Stimulated activated CD4-positive, alpha-beta T cell treated with anti-CD3 and anti-CD28 coated beads, Interleukin-2, amount 100 ng/mL, for 24 hours (primary cell): ENCODE measurements at places on chromosomes 11 and 22.

GRCh38 chr11:76327756-76328388 is 53.1 kb downstream of the THAP12 start:
- no peak for DNase-seq

- no peak for DNase-seq
These were observed 145.7 kb downstream of the TRPC6 start for GRCh38 chr11:101438126-101438525.

DNA sequence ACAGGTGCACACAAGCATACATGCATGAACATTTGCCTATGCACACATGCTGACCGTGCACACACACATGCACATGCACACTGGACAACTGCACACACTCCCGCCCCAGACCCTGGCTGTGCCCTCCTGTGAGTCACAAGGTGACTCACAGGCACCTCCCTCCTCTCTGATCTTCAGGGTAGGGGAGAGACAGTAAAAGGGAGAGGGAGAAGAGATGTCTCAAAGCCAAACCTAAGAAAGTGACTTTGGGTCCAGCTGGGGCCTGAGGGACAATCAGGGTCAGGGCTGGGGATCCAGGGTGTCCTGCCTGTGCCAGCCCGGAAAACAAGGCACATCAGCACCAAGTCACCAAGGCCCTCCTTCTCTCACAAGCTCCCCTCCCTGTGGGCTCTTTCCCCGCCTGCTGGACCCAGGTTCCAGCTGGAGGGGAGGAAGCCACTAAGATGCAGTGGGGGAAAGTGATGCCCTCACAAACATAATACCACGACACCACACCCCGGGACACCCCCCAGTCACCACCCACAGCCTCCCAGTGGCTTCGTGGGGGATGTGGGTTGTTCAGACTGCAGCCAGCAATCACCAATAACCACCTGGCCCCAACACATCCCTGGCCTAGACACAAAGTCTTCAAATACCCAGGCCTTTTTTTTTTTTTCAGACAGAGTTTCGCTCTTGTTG is 39.3 kb downstream of the PDGFB start:
- peak; percentile 15 for DNase-seq

DNA sequence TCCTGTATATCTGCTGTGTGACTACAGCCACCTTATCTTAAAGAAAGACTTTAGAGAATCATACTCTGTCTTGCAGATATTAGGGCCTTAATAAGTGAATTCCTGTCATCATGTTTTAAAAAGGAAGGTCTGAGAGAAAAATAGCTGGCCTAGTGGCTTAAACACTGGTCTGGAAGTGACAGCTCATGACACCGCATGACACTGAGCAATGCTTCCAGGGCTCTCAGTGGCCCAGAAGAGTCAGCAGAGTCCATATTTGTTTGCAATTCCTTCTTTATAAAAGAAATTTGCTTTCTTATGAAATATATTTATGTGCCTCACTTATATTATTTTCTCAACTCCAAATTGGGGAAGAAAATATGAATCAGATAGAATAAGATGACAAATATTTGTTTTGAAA is 33.0 kb downstream of the MMP20 start:
- DNase-seq, result no peak

DNA sequence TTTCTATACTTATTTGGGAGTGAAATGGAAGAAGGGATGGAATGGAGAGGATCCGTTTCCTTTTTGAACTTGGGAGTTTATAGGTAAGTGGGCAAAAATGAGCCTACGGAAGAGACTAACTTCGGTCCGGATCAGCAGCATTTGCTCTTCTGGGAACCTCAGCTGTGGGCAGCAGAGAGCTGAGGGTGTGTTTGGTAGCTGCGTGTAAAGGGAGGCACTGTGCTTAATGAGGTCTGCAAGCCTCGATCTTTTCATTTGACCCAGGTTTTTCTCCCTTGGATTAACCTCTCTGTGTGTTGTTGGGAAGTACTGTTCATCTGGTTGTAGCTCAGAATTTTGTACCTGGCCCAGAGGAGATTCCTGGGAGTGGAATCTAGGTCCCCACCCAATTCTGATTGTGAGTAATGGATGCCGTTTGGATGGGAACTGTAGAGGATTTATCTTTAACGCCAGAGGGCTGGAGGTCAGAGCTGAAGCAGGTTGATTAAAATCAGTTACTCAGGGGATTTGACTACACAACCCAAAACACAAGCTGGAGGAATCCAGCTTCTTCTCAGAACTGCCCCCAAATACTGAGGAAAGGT is 201.6 kb upstream of the SORL1-AS1 start:
- DNase-seq, result no peak

GRCh38 chr11:18853086-18853720 is 61.6 kb upstream of the PTPN5 start:
- DNase-seq, result no peak

DNA sequence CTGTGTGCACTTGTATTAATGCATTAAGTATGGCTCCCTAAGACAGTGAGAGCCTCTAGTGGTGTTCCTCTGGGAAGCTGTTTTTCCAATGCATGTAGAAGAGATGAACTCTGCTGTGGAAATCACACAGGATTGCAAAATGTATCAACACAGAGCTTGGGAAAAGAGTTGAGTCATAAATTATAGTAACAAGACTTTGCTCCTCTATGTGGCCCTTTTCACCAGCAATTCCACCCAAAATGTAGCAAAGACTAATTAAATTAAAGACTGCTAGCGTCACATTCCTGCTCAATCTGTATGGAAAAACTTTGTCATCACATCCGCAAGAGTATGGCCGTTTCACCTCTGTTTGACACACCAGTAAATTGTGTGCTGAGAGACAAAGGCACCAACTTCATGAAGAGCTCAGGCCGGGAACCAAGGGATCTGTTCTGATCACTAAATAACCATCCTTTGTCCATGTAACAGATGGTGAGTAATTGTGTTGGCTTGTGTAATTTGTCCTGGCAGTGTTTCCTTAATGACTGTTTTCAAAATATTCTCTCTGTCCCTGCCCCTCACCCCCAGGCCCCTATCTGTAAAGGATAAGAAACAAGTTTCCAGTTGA is 209.2 kb upstream of the SORL1-AS1 start:
- no peak for DNase-seq

DNA sequence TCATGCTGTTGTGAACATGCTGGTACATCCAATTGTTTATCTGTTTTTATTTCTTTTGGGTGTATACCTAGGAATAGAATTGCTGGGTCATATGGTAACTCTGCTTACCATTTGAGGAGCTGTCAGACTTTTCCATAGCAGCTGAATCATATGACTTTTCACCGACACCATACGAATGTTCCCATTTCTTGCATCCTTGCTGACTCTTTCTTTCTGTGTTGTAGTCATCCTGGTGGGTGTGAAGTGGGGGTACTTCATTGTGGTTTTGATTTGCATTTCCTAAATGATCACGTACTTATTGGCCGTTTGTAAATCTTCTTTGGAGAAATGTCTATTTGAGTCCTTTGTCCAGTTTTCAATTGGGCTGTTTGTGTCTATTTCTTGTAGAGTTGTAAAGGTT is 26.5 kb downstream of the ATXN10 start:
- DNase-seq, result no peak

DNA sequence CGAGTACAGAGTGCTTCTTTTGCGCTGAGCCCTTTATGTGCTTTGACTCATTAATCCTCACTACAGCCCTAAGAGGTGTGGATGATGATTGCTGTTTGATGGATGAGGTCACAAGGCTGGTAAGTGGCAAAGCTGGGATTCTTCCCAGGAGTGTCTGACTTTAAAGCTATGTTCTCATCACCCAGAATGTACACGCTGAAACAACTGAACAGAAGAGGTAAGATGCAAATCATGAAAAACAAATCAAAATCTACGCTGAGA is 37.7 kb upstream of the CREB3L1 start:
- DNase-seq, result no peak

DNA sequence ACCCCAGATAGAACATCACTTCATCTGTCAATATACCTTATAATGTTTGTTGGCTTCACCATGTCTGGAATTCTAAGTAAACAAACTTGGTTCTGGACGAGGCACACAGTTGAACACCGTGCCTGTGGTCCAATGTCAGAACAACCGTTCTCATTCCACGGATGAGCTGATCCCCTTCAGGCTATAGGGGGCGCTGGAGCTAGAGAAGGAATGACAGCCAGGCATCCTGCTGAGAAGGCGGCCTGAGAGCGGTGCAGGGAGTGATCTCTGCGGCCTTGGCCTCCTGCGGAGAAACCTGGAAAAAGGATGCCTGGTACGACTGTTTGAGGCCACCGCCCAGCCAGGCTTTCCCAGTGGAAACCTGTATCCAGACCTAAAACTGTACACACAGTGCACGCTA is 48.7 kb downstream of the FDX1 start:
- DNase-seq, result no peak

DNA sequence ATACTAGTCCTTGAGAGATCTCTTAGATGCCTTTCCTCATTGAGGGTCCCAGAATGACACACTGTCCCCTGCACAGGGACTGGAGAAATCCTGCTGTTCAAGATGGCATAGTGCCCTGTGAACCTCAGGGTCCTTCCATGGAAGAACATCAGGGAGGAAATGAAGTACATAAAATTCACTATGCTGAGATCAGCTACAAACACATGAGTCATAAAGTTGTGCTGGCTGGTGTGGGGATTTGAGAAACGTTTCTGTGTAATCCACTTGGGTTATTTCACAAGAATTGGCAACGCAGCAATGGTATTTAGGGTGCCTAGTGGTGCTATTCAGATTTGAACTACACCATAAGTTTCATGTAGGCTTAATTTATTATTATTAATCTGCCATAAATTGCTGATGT is 174.4 kb downstream of the MAML2 start:
- no peak for DNase-seq

- DNase-seq, result no peak
These were observed 63.4 kb downstream of the ST3GAL4 start for GRCh38 chr11:126418887-126419286.

DNA sequence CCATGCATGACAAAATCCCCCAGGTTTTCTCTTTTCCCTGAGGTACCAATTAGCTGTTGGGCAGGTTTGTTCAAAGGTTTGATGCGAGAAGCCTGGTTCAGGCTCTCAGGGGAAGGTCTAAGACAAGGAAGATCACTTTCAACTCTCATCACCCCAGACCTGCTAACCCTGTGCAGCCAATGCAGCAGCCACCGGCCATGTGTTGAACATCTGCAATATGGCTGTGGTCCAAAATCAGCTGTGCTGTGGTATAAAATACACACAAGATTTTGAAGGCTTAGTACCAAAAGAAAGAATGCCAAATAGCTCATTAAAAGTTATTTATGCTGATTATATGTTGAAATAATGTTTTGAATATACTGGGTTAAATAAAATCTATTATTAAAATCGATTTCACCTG is 58.5 kb downstream of the SMCO4 start:
- no peak for DNase-seq

DNA sequence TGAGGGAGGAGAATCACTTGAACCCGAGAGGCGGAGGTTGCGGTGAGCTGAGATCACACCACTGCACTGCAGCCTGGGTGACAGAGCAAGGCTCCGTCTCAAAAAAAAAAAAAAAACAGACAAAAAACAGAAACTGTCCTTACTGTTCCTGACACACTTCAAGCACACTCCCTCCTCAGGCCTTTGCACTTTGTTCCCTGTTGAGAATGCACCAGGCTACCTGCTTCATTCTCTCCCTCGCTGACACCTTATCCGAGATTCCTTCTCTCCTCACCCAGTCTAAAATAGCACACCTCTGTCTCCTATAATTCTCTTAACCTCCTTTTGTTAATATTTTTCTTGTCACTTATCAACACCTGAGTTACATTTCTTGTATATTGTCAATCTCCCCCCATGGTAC is 32.3 kb upstream of the TECTA start:
- DNase-seq, result no peak

GRCh38 chr11:67301951-67302516 is 1.3 kb upstream of the SSH3 start:
- DNase-seq, result no peak

DNA sequence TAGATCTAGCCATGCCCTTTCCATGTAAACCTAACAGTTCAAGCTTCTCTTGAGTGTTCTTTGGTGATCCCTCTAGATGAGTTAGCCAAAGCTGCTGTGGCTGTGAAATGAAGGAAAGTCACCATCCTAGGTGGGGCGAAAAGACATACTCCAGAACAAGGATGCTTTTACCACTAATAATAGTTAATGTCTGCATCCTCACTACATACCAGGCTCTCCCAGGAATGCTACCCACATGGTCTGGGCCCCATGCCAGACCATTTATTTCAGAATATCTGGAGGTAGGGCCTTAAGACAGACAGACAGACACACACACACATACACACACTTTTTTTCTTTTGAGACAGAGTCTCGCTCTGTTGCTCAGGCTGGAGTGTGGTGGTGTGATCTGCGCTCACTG is 14.7 kb downstream of the ABTB2 start:
- DNase-seq, result no peak

DNA sequence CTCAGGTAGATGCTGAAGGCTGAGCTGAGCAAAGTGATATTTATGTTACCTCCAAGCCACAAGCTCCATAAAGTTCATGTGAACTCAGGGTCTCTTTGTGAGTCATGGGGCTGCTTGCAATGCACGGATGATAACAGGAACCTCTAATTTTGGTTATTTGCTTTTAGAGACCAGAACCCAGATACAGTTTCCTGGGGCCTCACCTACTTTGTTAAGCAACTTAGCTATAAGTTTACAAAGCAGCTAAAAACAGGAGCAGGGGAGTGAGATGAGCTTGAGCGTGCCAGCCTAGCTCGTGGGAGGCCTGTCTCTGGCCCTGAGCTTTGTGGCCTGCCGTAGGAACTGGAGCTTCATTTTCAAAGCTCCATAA is 29.2 kb downstream of the SREBF2 start:
- peak; percentile 47 for DNase-seq
